ENCODE measurements at places on chromosomes 5 and 9.
A peak's percentile ranks its signal among the peaks of the same experiment; 100 is the strongest.

- DNase-seq, result no peak
These were observed 230.3 kb downstream of the CRB2 start for GRCh38 chr9:123586275-123586674.

- DNase-seq, result no peak
These were observed 680.0 kb downstream of the SEMA5A start for GRCh38 chr5:8865686-8866374.

DNA sequence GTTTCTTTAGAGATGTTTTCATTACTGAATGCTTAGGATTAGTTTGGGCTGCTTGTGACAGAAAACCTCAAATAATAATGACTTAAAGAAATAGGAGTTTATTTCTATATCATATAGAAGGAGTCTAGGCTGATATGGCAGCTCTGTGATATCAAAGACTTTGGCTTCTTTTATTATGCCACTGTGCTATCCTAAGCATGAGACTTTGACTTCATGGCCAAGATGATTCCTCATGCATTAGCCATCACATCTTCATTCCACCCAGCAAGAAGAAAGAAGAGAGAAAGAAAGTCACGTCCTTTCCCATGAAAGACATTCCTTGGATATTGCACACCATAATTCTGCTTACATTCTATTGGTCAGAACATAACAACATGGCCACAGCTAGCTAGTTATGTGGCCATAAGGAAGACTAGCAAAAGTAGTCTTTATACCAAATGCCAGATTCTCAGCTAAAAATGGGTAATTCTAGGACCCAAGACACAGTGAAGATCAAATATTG is 76.2 kb downstream of the DAPK1 start:
- DNase-seq, result peak; percentile 63

GRCh38 chr9:21969951-21970799 is 24.0 kb downstream of the CDKN2A start:
- no peak for DNase-seq

- no peak for DNase-seq
These were observed 48.4 kb upstream of the FOXI1 start for GRCh38 chr5:170057311-170057710.

DNA sequence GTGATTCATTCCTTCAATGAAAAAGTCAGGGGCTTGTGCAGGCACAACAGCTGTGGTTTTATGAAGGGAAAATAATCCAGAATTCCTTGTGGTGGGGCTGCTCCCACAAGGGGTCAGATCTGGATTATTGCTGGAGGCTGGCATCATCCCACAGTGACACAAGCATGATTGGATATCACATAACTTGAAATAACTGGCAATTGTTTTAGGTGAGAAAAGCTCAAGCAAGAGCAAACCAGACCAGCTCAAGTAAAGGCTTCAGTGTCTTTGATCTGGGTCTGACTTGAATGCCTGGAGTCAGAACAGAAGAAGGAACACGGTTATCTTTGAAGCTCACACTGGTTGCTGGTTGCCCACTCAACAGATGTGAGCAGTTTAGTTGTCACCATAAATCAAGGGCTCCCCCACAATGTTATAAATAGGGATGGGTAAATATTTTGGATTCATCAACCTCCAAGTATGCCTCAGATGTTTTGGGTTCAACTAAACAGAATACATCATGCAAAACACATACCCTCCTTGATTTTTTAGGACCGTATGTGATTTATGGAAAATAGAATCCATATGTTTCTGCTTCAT is 3.1 kb upstream of the ZNF474 start:
- peak; percentile 84 for DNase-seq

DNA sequence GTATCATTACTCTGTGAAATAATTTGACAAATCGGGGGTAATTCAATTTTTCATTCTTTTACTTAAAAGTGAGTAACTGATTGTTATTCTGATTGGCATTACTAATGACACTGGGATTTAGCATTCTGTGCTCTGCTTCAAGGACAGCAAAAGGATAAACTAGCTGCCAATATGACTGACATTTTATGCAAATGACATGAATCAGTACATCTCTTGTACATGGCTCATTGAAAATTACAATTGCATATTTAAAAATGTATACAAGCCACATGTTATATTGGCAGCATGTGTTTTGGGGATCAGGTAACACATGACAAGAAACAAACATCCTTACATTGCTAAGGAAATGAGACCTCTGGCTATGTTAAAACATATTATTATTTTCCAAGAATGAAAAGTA is 79.0 kb downstream of the SMC2 start:
- no peak for DNase-seq

DNA sequence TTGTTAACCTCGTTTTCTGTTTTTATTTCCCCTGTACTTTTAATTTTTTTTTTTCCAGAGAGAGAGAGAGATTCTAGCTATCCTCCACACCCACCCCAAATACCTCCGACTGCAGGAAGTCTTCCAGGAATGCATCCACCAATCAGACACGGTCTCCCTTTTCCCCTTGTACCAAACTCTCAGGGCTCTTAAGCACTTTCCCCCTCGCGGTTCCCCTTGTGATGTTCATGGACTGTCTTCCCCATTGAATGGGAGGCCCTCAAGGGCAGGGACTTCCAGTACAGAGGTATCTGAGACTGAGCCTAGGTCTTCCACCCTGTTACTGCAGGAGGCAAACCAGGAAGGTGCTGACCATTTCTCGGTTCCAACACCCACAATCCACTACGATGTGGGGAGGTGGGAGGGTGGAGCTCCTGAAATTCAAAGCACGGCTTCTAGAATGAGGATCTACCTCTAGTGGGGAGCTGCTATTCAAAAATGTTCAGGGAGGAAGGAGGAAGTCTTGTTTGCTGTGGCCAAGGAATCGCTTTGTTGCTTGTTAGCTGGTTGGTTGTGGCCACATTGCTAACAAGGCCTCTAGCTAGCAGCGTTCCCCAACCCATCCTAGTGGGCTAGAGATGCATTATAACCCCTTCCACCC is 37.5 kb upstream of the PTGS1 start:
- no peak for DNase-seq

Measured in fibroblast of skin of back (primary cell).